Left kidney (tissue), 8 donors: ENCODE measurements at places on chromosomes 3 and 15. TPM values are rescaled to one million over a fixed set of nuclear protein-coding genes. Genes with fewer than 3 reads are reported as not detected.

DNA sequence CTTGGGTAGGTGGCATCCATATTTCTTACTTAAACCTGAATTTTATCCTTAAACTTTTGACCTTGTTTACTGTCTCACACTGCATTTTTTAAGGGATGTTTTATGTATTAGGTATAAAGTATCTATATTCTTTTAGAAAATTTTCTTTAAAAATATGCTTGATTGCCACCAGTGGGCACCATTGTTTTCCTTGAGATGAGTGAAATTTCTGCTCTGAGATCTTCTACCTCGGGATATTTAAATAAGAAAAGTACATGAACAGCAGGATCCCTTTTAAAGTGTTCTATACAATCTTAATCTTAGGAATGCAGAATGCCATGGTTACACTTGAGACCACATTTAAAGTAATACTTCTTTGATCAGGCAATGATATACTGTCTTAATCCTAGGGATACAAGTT, 108.7 kb downstream of the SLMAP start:
- DNase-seq, result no peak

GRCh38 chr3:111415018-111415417, 127.0 kb upstream of the CD96 start:
- no peak for DNase-seq

DNA sequence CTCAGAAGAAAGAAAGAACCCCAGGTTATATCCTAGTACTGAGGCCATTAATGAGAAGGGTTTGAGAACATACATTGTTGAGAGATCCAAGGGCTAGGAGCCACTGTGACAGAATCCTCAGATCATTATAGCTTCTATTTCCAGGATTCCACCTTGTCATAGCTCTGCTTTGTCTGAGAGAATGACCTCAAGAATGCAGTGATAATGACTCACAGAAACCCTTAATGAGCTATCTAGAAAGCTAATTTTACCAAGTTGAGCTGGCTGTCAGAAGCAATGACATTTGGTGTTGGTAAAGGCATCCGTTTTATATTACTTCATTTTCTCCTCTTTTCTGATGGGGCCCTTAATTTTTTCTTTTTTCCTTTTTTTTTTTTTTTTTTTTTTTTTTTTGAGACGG, 10.9 kb downstream of the TRIP4 start:
- DNase-seq, result no peak

- no peak for DNase-seq
These were observed 6.7 kb upstream of the NCEH1 start for GRCh38 chr3:172717493-172718088.

DNA sequence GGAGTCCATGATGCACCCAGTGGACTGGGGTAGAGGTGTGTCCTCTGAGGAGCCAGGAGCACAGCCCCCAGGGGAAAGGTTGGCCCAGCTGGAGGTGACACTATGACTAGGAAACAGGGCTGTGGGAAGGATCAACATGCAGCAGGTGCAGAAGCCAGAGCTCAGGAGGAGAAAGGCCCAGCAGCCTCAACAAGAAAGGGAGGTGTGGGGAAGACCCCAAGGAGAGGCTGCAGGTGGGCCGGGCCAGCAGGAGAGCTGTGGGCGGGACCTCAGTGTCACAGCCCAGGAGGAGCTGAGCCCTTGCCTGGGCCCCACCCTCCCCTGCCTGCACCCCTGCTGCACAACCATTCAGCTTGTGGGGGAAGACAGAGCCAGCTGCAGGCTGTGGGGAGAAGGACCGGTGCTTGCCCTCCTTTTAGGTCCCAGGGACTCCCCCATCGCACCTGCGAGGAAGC, 18.4 kb upstream of the KLF13 start:
- DNase-seq, result no peak

DNA sequence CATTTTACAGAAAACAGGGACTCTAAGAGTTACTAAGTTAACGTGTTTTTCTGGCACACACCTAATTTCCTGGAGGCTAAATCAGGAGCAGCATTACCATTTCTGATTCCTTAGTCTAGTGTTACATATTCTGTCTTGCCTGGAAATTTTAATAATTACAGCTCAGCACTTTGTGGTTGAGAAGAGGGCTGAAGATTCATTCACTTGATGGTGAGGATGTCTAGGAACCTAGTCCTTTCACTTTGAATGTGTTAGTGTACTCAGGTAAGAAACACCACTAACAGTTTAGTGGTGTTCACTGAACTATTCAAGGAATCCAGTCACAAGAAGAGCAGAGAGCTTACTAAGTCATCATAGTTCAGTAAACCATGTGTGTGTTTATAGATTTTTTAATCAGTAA, 102.8 kb downstream of the STT3B start:
- no peak for DNase-seq

GRCh38 chr3:447671-448070, 251.1 kb downstream of the CHL1 start:
- DNase-seq, result no peak

DNA sequence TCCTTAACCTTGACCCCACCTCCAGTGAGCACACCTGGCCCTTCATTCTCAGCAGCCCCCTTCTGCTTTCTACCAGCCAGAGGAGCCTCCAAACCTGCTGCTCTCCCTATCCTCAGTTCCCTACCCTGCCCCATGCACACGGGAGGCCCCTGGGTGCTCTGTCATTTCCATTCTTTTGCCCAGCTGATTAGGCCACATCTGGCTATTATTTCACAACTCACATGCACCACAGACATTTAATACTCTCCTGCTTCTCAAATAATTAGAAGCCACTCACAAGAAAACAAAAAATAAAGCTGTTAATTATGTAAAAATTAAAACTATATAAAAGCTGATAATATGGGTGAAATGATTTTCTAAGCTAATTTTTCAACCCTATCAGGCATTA, 50.7 kb downstream of the MYLK start:
- DNase-seq, result no peak

- DNase-seq, result no peak
These were observed 222.5 kb downstream of the SQOR start for GRCh38 chr15:45857291-45857690.

GRCh38 chr3:13138833-13139145, 65.6 kb upstream of the IQSEC1 start:
- DNase-seq, result no peak

- DNase-seq, result no peak
These were observed 29.6 kb downstream of the DUT start for GRCh38 chr15:48360841-48361240.

GRCh38 chr15:72790302-72790910, 6.8 kb upstream of the ADPGK start:
- no peak for DNase-seq

DNA sequence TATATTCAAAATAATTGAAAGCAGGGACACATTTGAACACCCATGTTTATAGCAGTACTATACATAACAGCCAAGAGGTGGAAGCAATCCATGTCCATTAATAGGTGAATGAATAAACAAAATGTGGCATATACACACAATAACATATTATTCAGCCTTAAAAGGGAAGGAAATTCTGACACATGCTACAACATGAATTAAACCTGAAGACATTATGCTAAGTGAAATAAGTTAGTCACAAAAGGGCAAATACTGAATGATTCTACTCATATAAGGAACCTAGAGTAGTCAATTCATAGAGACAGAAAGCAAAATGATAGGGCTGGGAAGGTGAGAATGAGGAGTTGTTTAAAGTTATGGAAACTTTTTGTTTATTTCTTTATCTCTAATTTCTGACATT, 40.9 kb downstream of the SNTN start:
- DNase-seq, result no peak

GRCh38 chr15:82944821-82945220, 7.7 kb downstream of the HOMER2 start:
- no peak for DNase-seq

DNA sequence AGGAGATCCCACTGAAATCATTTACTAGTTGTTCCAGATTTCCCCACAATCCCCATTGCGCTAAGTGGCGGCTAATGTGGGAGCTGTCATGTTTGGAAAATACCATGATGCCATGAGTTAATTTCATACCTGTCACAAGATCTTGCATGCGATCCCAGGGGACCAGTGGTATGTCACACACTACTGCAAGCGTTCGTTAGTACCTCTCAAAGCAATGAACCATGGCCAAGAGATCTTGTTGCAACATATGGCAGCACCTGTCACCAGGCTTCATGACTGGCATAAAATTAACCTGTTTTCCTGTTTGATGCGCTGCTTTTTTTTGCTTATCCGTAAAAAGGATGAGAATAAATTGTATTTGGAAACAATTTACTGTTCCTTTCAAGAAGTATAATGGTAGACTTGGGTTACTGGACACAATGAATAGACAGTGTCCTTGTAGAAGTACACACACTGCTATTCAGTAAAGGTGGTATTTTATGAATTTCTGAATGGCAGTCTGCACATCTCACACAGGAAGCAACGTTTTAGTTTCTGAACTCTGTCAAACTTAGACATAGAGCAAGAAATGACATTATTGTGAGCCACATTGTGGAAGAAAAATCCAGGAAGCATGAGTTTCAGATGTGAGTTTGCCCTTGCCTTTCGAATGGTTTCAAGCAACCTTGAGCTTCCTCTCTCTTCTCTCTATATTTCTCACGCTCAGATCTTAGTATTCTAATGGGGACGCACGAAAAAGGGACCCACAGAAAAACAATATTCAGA, 81.9 kb downstream of the CHL1 start:
- no peak for DNase-seq

GRCh38 chr15:56980473-56980872, 62.0 kb downstream of the TCF12 start:
- DNase-seq, result no peak

- peak; percentile 90 for DNase-seq
These were observed at the start of gene ZNF660 for GRCh38 chr3:44584646-44585501. TSS of gene ZNF660 (plus strand) at chr3:44584964. CDS start at chr3:44594194, 9,230 bp downstream.

DNA sequence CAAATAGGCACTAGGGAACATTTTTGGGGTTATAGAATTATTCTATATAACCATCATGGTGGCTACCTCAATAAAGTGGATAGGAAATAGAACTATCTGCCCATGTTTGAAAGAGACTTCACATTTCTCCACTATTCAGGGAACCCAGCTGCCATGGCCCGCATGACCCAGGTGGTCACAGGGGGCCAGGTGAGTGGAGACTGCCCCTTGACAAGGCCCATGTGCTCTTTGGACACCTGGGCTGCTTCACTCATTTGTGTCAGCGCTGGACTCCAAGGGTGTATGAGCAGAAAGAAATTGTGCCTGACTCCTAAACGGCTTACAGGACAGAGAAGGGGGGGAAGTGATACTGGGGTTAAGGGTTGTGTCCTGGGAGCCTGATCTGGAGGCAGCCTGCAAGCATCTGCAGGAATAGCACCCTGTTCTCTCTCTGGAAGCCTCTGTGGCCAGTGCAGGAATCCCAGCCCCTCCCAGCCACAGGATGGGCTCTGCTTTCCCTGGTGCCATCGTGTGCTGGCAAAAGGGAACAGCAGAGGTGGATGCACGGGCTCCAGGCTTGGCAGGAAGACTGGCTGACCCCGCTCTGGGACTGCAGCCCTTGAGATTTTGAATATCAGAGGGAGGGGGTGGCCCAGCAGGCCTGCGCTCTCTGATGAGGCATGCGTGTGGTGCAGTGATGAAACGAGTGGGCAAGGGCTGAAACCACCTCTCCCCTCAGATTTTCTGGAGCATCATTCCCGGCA, 9.1 kb upstream of the C3orf22 start:
- DNase-seq, result no peak

- DNase-seq, result no peak
These were observed 433.4 kb upstream of the CFAP20DC start for GRCh38 chr3:59483191-59483590.

- no peak for DNase-seq
These were observed 33.5 kb upstream of the MKRN3 start for GRCh38 chr15:23532024-23532423.

- peak; percentile 74 for DNase-seq
These were observed 3.2 kb upstream of the SIN3A start for GRCh38 chr15:75454471-75455378.

The MYL3 gene
- polyA plus RNA-seq, result 20.1 TPM

The IGF1R gene
- polyA plus RNA-seq, result 63.9 TPM

The GPR149 gene
- polyA plus RNA-seq, result not detected

The TRPM1 gene
- 0.07 TPM for polyA plus RNA-seq

The CD200R1 gene
- polyA plus RNA-seq, result 0.53 TPM

The GXYLT2 gene
- 18.3 TPM for polyA plus RNA-seq

The MAGI1 gene
- polyA plus RNA-seq, result 32.7 TPM
